Naive thymus-derived CD8-positive, alpha-beta T cell (primary cell): ENCODE measurements at places on chromosomes 16 and 17. TPM values are rescaled to one million over a fixed set of nuclear protein-coding genes. Genes with fewer than 3 reads are reported as not detected.

Gene PLD2
- 21.4 TPM for total RNA-seq

Gene LLGL1
- 17.3 TPM for total RNA-seq

Gene CACNB1
- total RNA-seq, result 12.0 TPM

Gene EIF3CL
- 17.5 TPM for total RNA-seq

Gene UBE2I
- 236 TPM for total RNA-seq

Gene ZNF207
- 287 TPM for total RNA-seq

DNA sequence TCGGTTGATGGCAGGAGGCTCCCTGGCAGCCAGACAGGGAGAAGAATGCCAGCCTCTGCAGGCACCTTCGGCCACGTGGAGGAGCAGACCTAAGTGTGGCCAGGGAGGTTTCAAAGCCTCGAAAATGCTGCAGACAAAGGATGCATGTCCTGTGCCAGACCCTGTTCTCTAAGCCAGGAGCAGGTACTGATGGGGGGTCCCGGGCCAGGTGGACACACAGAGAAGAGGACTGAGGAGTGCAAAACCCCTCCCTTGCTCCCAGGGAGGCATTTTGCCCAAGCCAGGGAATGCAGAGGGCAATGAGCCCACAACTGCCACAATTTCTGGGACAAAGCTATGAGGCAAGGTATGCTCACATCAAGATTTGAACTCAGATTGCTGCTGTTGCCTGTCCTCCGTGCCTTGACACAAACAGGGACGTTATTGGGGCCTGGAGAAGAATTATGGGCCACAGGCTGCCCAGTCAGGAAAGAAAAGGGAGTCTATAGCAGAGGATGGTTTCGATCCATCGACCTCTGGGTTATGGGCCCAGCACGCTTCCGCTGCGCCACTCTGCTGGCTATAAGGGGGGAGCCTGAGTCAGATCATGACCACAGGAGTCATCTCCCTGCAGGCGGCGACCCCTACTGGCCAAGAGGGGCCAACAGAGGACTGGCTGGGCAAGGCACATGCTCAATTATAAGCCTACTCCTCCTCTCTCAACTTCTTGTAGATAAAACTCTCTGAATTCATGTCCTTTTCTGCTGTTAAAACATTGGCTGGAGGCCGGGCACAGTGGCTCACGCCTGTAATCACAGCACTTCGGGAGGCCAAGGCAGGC lies 25.1 kb upstream of the FOXK2 start:
- peak; percentile 92 for DNase-seq

DNA sequence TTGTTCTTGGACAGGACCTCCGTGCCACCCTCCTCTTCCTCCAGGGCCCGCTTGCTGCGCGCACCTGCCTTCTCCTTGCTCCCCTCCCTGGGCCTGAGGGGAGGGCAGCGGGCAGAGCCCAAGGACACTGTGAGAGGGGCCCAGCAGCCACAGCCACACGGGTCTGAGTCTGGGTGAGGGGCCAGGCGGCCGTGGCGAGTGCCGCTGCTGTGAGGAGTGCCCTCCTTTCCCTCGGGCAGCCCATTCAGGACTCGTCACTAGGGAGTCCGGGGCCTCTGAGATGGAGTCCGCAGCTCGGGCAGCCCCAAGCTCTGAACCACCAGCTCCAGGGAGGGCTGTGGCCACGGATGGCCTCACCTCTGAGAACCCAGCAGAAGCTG lies 5.6 kb downstream of the DUS1L start:
- DNase-seq, result no peak

GRCh38 chr16:997440-998051 lies 16.0 kb downstream of the SOX8 start:
- DNase-seq, result peak; percentile 71

GRCh38 chr16:62254847-62255246 lies 218.6 kb upstream of the CDH8 start:
- no peak for DNase-seq

DNA sequence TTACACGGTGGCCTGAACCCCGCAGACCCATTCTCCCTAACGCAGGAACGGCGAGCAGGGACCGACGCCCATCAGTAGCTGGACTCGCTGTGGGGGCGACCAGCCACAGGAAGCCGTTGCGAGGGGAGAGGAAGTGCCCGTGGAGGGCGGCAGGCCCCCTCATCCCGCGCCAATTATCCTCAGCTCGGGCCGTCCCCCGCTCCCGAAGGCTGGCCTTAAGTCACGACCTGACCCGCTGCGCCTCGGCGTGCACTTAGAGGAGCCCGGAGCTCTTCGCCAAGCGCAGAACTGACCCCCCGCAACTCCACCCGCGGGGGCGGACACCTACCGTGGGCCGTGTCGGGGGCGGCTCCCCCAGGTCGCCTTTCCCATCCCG lies 401 bp downstream of the ARL16 start:
- DNase-seq, result no peak
